K562 (cell line): ENCODE measurements at places on chromosomes 6 and 20. TPM values are rescaled to one million over a fixed set of nuclear protein-coding genes. Genes with fewer than 3 reads are reported as not detected.

The DEFB125 gene
- total RNA-seq = not detected in 2 replicates

GRCh38 chr20:52490711-52491430 lies 299.3 kb upstream of the ZFP64 start:
- H3K4me3 ChIP-seq = no peak overlapping the region
- H3K27me3 ChIP-seq = no peaks in the 10 kb centered on the region
- no peaks in the 10 kb centered on the region for H3K4me1 ChIP-seq

DNA sequence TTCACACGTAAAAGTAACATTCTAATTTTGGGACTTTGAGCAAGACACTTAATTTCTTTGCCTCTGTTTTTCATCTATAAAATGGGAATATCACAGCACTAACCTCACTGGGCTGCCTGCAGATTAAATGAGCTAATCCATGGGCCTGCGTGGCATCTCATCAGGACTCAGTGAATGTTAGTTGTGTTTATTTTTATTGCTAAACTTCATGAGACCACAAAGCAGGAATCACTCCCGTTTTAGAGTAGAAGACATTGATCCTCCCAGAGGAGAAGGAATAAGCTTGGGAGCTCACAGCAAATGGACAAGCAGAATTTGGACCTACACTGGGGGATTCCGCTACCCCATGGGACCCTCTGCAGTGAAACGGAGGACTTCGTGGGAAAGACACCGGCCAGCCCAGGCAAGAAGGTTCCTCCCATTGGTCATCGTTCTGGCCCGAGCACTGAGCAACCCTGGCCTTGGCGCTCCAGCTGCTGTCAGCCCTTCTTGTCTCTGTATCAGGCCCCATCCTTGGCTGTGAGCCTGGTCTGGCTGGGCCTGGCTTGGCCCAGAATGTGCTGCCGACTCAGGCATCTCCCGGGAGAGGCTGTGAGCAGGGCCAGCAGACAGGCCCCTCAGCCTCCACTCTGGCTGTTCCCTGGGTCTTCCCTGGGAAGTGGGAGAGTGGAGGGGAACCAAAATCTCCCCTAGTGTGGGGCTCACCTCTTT lies 79.8 kb downstream of the NFATC2 start:
- no peaks in the 10 kb centered on the region for H3K4me1 ChIP-seq
- H3K4me3 ChIP-seq = no peak overlapping the region

- peak; percentile 51 for DNase-seq
- peak overlapping the region; percentile 63 for H3K4me3 ChIP-seq
- H3K36me3 ChIP-seq = no peaks in the 10 kb centered on the region
- H3K27ac ChIP-seq = peak overlapping the region; percentile 76
- peaks cover 15% of the 10 kb centered on the region for H3K4me1 ChIP-seq
Measured at GRCh38 chr6:10837622-10837994, 731 bp downstream of the MAK start.

GRCh38 chr20:24617757-24618450 lies 148.5 kb downstream of the SYNDIG1 start:
- no peaks in the 10 kb centered on the region for H3K4me1 ChIP-seq
- DNase-seq = no peak
- H3K27me3 ChIP-seq = no peaks in the 10 kb centered on the region
- H3K4me3 ChIP-seq = no peak overlapping the region
- H3K27ac ChIP-seq = no peak overlapping the region
- no peaks in the 10 kb centered on the region for H3K36me3 ChIP-seq

GRCh38 chr6:170102582-170103481 lies 188.0 kb downstream of the DLL1 start:
- no peak overlapping the region for H3K27ac ChIP-seq
- H3K4me3 ChIP-seq = no peak overlapping the region
- no peak for DNase-seq
- H3K27me3 ChIP-seq = peaks cover 60% of the 10 kb centered on the region

- H3K4me1 ChIP-seq = no peaks in the 10 kb centered on the region
- no peaks in the 10 kb centered on the region for H3K36me3 ChIP-seq
- DNase-seq = no peak
Measured at GRCh38 chr6:73727114-73727513, 31.1 kb downstream of the CD109 start.
